ENCODE measurements at places on chromosomes 1 and 21.

DNA sequence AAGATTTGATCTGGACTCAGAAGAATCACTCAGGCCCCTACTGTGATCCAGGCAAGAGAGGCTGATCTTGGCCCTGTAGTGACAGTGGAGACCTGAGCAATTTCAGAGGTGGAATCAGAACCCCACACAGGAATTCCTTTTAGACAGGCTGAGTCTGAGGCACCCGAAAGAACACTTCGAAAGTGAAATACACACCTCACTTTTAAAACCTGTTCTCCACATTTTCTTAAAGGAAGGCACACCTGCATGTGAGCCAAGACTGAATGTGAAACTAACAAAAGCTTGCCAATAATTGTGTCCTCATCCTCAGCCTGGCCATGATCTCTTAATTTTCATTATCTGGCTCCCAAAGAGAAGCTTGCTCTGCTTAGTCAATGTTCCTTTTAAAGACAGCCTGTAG is 32.2 kb downstream of the SIPA1L2 start:
- DNase-seq, result no peak

GRCh38 chr1:43648221-43648847 is 1.6 kb upstream of the KDM4A start:
- no peak for DNase-seq

DNA sequence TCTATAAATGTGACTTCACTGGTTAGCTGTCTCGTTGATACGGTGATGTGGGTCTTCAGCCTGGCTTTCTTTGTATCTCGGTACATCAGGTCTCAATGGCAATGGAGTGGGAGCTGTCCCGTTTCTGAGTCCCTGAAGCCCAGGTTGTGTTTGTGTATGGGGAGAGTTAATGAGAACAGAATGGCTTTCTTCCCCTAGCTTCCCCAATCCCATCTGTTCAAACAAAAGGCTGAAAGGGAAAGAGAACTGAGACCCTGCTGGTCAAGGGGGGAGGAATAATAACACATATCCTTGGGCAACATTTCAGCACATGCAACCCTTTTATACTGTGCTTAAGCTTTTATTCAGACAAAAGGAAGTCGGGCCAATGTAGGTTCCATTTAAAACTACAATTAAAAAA is 28.4 kb upstream of the CASQ2 start:
- no peak for DNase-seq

GRCh38 chr1:113519556-113519955 is 129.2 kb downstream of the MAGI3 start:
- DNase-seq, result no peak

- DNase-seq, result no peak
Measured at GRCh38 chr1:230498704-230499103, 72.6 kb upstream of the PGBD5 start.

- peak; percentile 18 for DNase-seq
Measured at GRCh38 chr1:41917835-41918449, 780 bp downstream of the HIVEP3 start.

DNA sequence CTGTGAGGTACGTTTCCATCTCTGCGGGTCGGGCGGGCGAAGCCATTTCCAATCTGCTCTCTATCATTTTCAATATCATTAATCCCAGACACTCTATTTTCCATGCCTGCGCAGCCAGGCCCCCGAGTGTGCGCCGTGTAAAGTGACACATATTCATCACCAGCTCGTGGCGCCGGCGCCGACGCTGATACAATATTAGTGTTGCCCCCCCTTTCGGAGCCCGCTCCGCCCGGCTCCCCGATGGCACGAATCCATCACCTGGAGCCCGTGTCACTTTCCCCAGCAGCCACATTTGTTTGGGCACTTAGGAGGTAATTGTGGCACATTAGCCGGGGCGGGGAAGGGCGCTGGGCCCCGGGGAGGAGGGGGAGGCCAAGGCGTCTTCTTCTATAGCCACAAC is 33.7 kb upstream of the DMBX1 start:
- DNase-seq, result no peak

- no peak for DNase-seq
Measured at GRCh38 chr1:204072931-204073836, at the start of gene SOX13. Gene SOX13, plus strand, starts transcription at chr1:204073115. Its CDS starts 39,801 bp downstream, at chr1:204112916.

DNA sequence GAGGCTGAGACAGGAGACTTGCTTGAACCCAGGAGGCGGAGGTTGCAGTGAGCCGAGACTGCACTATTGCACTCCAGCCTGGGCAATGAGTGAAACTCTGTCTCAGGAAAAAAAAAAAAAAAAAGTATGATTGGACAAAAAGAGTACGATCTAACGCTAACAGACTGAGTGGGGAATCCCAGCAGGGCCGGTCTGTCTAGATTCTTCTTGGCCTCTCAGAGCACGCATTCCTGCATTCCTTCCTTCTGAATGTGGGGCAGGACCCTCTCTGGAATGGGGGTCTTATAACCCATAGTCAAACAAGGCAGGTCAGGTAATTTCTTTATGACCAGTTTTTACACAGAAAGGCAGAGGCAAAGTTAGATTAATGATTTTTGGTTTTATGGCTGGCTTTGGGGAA is 92.0 kb upstream of the PPM1J start:
- no peak for DNase-seq

GRCh38 chr1:183837062-183837461 is 32.1 kb downstream of the RGL1 start:
- DNase-seq, result no peak

DNA sequence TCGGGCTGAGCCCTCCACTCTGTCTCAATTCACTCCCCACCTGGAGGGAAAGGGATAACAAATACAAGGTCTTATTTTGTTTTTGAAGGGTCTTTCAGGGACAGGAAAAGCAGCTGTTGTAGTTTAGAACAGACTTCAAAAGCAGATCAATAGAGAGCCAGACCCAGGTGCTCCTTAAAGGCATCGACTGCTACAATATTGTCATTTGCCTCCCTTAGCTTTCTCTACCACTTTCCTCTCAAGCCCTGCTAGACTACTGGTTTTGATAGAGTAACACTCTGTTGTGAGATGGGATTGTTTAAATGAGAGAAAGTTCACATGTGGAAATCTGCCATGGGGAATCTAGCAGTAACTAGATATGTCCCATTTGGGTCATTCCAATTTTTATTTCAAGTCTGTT is 24.0 kb downstream of the RGS7 start:
- no peak for DNase-seq

DNA sequence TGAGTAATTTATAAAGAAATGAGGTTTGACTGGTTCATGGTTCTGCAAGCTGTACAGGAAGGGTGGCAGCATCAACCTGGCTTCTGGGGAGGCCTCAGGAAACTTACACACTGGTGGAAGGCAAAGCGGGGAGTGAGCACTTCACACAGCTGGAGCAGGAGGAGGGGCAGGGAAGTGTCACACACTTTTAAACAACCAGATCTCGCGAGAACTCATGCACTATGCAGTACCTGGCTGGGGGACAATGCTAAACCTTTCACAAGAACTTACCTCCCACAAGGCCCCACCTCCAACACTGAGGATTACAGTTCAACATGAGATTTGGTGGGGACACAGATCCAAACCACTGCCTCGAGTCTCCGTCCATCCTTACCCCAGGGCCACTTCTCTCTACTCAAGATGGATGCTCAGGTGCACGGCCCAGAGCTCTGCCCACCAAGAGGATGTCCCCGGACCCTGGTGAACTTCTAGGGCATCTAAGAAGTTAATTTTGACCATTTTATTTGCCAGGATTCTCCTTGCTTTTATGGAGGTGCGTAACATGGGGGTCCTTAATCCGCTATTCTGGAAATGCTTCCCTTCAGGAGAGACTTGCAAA is 22.7 kb upstream of the ACTRT2 start:
- no peak for DNase-seq

DNA sequence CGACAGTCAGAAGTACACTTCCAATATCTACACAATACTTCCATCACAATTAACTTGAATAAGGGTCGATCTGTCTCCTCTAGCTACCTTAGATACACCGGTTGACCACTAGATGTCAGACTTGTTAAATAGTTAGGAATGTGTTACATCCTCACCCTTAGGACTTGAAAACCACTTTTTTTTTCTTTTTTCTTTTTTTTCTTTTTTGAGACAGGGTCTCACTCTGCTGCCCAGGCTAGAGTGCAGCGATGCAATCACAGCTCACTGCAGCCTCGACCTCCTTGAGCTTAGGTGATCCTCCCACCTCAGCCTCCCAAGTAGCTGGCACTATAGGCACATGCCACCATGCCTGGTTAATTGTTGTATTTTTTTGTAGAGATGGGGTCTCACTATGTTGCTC is 120.4 kb upstream of the GREM2 start:
- no peak for DNase-seq

GRCh38 chr21:44443291-44443890 is 11.9 kb upstream of the LRRC3 start:
- no peak for DNase-seq
